ENCODE measurements at places on chromosomes 2 and 18.
A peak's percentile ranks its signal among the peaks of the same experiment; 100 is the strongest.

- peak; percentile 3 for DNase-seq
Measured at GRCh38 chr18:72161691-72162090, 382.5 kb downstream of the CBLN2 start.

DNA sequence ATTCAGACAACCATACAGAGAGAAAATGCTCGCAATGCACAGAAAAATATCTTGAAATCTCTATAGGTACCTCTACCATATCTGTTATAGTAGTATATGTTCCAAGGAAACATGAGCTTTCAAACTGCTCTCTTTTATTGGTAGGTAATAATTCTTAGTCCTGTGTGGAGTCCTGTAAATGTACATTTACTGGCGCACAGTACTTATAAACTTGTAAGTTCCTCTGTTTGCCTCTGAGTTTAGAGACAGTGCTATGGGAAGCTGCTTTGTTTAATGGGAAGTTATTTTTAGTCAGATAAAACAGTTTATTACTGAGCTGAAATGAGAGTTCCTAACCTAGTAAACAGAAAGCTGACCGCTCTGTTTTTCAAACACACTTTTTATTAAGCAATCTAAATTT is 52.7 kb downstream of the CCDC93 start:
- DNase-seq = no peak

- DNase-seq = peak; percentile 54
Measured at GRCh38 chr2:237590272-237591140, at the start of gene RAB17. RAB17 (minus strand) TSS chr2:237590734; CDS start chr2:237586154, 4,580 bp downstream.

DNA sequence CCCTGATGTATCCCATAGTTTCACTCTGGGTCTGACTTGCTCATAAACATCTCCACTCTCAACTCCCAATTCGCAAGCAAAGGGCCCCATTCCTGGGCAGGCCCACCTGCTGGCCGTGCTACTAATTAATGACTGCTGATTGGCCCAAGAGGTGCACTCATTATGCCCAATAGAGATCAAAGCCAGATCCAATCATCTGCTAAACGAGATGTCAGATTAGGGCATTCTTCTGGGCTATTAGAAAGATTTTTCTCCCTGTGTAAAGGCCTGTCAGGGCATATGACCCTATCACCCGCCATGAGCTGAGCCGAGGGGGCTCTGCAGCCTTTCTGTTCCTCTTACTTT is 103.4 kb upstream of the HAAO start:
- DNase-seq = no peak

GRCh38 chr18:43819397-43819796 is 542.1 kb upstream of the SYT4 start:
- DNase-seq = no peak

- no peak for DNase-seq
Measured at GRCh38 chr18:80194874-80195570, 52.3 kb downstream of the PARD6G start.
